SK-MEL-5 (cell line): ENCODE measurements at places on chromosomes 3 and 15. TPM values are rescaled to one million over a fixed set of nuclear protein-coding genes. Genes with fewer than 3 reads are reported as not detected.

DNA sequence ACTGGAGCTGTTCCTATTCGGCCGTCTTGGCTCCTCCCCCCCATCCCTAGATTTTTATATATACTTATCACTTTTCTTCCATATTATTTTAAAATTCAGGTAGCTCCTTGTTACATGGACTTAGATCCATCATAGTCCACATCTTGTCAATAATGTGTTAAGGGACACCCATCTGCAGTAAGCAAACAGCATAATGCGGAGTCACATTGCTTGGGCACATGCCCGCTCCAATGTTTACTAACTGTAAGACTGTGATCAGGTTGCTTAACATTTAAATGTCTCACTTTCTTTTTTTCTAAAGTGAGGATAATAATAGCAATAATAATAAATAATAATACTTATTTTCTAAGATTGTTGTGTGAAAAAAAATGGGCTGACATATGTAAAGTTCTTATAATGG lies 303.2 kb upstream of the SOX14 start:
- DNase-seq = no peak

GRCh38 chr15:99537344-99537743 lies 28.4 kb upstream of the MEF2A start:
- no peak for DNase-seq

GRCh38 chr15:101204739-101205535 lies 46.9 kb downstream of the CHSY1 start:
- DNase-seq = no peak

Gene FHIT
- total RNA-seq = 3.9 and 4.0 TPM in 2 replicates

- peak; percentile 75 for DNase-seq
Observed at GRCh38 chr15:37059086-37059485, 41.3 kb downstream of the MEIS2 start.

DNA sequence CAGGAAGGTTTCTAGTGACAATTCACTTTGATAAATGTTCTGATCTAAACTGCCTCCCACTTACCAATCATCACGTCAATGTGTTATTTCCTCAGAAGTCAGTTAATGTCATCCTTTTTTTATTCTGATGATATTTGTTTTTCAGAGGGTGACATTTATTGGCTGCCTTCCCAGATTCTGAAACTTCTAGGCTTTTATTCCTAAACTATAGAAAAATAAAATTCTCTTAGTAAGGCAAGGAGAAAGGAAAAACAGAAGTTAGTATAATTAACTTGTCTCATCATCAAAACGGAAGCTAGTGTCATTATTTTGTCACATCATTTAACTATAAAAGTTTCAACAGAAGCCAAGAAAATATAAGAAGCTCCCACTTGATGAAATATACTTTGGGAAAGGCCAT lies 100.0 kb upstream of the C3orf80 start:
- DNase-seq = no peak

- no peak for DNase-seq
Observed at GRCh38 chr3:140428380-140428779, 249.5 kb upstream of the TRIM42 start.

- no peak for DNase-seq
Observed at GRCh38 chr3:152177757-152178156, 91.0 kb upstream of the MBNL1 start.

Gene CP
- 0.43 and 0.53 TPM in 2 replicates for total RNA-seq

- DNase-seq = no peak
Observed at GRCh38 chr3:126414961-126415660, 20.4 kb downstream of the CFAP100 start.

DNA sequence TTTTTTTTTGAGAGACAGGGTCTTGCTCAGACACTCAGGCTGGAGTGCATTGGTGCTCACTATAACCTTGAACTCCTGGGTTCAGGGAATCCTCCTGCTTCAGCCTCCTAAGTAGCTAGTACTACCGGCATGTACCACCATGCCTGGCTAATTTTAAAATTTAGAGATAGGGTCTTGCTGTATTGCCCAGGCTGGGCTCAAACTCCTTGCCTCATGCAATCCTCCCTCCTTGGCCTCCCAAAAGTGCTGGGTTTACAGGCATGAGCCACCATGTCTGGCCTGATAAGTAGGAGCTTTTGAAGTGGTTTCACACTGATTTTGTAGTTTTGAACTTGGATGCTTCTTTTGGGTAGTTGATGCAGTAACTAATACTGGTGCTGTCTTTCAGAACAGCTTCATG lies 7.8 kb downstream of the MAP2K1 start:
- no peak for DNase-seq

- no peak for DNase-seq
Observed at GRCh38 chr3:187783098-187783497, 37.8 kb upstream of the BCL6 start.

GRCh38 chr3:72520690-72521308 lies 327.4 kb downstream of the SHQ1 start:
- DNase-seq = no peak

Gene SATB1
- 2.1 and 4.0 TPM in 2 replicates for total RNA-seq

DNA sequence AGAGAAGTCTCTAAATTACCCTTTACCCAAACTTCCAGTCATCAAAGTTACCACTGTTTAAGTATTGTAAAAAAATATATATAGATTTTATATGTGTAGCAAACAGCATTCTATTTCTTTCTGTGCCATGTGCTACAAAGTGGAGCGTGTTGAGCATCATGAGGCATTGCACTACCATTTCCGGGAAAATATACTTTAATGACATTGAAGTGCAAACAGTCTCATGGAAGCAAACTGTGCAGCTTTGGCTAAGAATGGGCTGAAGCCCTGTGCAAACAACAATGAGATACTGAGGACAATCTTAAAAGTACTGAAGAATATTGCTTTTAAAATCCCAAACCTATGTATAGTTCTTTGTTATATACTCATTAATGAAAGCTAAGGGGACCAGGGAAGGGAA lies 6.5 kb upstream of the RPL22L1 start:
- DNase-seq = no peak

Gene PYGO1
- 11.8 TPM in 2 replicates for total RNA-seq

Gene PPP1R14D
- total RNA-seq = not detected in 2 replicates

- no peak for DNase-seq
Observed at GRCh38 chr15:75850708-75851107, 7.5 kb downstream of the UBE2Q2 start.

DNA sequence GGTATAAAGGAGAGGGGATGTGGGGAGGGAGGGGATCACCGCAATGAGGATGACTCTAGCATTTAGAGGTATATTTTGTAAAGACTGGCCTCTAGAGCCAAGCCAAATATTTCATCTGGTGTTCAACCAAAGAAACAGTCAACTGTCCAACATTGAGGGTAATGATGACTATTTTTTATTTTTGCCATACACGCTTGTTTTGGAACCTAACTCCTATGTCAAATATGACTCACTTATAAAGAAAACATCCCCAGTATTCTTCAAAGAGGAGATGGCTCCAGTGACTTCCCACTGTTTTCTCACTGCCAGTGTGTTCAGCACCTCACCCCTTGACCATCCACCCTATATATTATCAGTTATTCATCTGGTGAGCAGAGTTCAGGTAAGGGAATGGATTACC lies 77.3 kb downstream of the WNT5A start:
- no peak for DNase-seq

Gene DHX30
- total RNA-seq = 96.6 and 100 TPM in 2 replicates

DNA sequence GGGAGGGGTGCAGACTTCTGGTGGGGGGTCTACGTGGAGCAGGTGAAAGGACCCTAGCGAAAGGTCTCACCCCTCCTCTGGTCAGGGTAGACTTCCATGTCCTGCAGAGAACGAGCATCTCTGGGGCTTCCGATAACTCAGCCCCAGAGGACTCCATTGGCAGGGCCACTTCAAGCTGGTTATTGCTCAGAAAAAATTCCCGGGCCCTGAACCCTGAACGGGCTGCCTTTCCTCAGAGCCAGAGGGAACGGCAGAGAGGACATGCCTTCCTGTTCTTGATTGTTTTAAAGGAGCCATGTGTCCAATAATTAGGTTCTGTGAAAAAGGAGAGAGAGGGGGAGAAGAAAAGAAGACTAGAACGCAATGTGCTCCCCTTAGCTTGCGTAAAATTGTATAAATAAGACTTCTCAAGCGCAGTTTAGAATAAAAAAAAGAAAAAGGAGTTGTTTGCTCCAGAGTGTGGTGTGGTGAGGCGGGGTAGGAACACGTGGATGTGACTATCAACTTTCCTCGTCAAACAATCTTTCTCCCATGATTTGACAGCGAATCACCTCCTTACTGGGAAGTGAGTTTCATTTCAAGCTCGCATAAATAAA lies 193.4 kb upstream of the UBE2E1 start:
- DNase-seq = no peak

Gene GP9
- not detected in 2 replicates for total RNA-seq

GRCh38 chr3:36736301-36736700 lies 28.1 kb downstream of the DCLK3 start:
- no peak for DNase-seq

DNA sequence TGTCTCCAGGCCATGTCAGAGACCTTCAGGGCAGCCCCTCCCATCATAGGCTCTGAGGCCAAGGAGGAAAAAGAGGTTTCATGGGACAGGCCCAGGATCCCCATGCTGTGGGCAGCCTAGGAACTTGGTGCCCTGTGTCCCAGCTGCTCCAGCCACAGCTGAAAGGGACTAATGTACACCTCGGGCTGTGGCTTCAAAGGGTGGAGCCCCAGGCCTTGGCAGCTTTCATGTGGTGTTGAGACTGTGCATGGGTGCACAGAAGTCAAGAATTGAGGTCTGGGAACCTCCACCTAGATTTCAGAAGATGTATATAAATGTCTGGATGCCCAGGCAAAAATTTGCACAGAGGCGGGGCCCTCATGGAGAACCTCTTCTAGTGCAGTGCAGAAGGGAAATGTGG lies 6.6 kb upstream of the SSR3 start:
- DNase-seq = no peak

Gene CGNL1
- 0.24 TPM in 2 replicates for total RNA-seq

DNA sequence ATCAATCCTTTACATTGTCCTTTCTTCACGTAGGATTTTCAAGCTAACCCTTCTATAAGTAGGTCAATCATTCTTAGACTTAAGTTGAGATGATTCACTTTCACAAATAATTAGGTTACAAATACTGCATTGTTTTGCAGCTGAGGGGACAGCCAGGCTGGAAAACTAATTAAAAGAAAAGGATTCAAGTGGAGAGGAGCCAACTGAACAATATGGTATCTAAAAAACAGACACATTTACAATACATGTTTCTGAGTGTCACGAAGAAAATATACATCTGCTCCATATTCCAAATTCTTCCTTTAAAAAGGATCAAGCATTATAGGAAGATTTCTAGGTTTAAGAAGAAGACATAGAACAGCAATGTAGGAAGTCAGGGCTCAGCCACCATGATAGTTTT lies 70.2 kb downstream of the PEAK1 start:
- DNase-seq = no peak

- no peak for DNase-seq
Observed at GRCh38 chr15:40251486-40252140, 12.8 kb downstream of the PAK6 start.

- DNase-seq = no peak
Observed at GRCh38 chr3:170355738-170356595, 1.5 kb upstream of the SKIL start.

- DNase-seq = no peak
Observed at GRCh38 chr15:48681353-48681752, 35.8 kb upstream of the FBN1 start.

- DNase-seq = no peak
Observed at GRCh38 chr15:91940496-91941381, 87.2 kb downstream of the SLCO3A1 start.

DNA sequence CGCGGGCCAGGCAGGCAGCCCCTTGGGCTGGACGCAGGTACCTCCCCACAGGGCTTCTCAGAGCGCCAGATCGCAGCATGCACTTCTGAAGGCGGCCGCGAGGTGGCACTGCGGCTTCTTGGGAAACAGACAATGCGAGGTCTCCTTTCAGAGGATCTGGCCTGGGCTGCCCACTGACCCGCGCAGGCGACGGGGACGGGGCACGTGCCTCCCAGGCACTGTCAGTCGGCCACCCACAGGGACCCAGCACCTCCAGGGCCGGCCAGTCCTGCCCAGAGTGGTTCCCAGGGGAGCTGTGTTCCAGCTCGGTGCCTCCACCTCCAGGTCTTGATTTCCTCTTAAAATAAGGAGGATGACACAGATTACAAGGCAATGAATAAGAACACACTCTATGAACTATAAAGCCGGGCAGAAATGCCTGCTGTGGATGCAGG lies 24.4 kb upstream of the TXNRD3 start:
- DNase-seq = peak; percentile 79

DNA sequence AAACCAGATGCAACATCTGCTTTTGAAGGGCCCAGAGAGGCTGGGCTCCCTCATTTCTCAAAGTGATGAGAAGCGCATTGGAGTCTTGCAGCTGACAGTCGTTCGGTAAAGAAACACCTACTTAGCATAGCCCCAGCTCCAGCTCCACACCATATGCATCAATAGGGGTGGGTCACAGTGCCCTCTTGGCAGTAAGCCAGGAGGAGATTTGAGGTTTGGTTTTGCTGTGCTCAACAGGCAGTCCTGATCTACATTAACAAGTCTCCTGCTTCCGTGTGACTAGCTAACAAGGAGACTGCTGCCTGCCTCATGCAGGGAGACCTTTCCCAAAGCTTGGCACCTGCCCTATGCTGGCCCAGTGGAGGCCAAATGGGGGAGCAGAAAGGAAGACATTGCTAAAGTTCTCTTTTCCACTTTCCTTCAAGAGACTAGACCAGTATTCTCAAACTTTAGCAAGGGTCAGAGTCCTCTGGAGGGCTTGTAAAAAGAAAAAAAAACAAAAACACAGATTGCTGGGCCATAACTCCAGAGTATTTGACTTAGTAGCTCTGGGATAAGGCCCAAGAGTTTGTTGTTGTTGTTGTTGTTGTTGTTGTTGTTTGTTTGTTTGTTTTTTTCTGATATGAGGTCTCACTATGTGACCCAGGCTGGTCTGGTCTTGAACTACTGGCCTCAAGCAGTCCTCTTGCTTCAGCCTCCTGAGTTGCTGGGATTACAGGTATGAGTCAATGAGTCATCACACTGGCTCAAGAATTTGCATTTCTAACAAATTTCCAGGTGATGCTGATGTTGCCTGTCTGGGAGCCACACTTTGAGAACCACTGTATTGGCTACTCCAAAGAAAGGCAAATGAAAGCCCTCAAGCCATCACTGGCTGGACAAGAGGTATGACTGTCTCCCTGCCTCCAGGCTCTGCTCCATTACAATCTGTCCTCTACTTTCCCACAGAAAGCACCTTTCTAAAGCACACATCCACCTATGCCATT lies 294.9 kb downstream of the RORA start:
- no peak for DNase-seq

GRCh38 chr3:182133752-182134151 lies 422.0 kb downstream of the SOX2 start:
- DNase-seq = no peak

- DNase-seq = no peak
Observed at GRCh38 chr15:67850994-67851571, 11.2 kb upstream of the RNU6-1 start.

GRCh38 chr15:94097552-94097951 lies 133.8 kb upstream of the MCTP2 start:
- DNase-seq = no peak

Gene MYH15
- 0.05 TPM in 1 of 2 replicates, not detected in the other for total RNA-seq

DNA sequence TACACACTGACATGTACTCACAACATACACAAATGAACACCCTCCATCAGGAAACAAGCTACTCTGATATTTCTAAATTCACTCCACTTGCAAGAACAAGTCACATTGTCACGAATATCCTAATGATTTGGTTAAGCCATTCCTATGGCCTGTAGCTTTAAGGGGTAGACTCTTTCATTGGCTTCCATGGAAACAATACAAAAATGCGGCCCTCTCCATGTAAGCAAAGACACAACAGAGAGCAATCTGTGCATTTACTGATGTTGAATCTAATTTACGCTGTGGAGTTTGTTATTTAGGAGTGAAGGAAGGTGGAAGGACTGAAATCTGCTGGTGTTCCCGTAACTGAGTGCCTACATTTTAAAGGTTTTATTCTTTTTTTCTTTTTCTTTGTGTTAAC lies 114.5 kb downstream of the FMN1 start:
- no peak for DNase-seq

Gene TRIM71
- 0.03 TPM in 2 replicates for total RNA-seq

Gene KBTBD8
- 1.3 and 2.0 TPM in 2 replicates for total RNA-seq
